Activated naive CD8-positive, alpha-beta T cell treated with anti-CD3 and anti-CD28 coated beads, Interleukin-2, amount 10 ng/mL, durations not matched to agents 7 days and 5 days (primary cell): ENCODE measurements at places on chromosomes 5 and 9. TPM values are rescaled to one million over a fixed set of nuclear protein-coding genes. Genes with fewer than 3 reads are reported as not detected.

- no peak for DNase-seq
These were observed 126.0 kb downstream of the GABRB2 start for GRCh38 chr5:161420521-161420920.

- no peak for DNase-seq
These were observed 67.4 kb downstream of the MACROH2A1 start for GRCh38 chr5:135331612-135332011.

- DNase-seq: no peak
These were observed 19.5 kb downstream of the NR3C1 start for GRCh38 chr5:143383988-143384387.

Gene ARRDC1
- total RNA-seq: 64.6 TPM

DNA sequence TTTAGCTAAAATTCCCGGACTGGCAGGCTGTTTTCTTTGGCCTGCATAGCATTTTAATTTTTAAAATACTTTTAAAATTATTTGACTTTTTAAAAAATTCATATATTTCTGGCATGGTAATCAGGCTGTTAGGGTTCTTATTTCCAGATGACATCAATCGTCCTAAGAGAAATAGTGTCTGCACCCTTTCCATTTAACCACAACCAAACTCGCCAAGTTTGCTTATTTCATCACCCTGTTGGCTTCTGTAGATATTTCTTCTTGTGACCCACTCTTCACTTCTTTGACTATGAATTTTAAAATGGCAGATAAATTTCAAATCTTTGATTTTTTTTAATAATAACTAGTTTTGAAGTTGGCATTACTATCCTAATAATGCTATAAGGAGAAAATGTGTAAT is 675.7 kb upstream of the FTMT start:
- no peak for DNase-seq

GRCh38 chr9:23258569-23258968 is 567.5 kb downstream of the ELAVL2 start:
- DNase-seq: no peak

GRCh38 chr5:175517824-175518450 is 39.6 kb downstream of the SFXN1 start:
- DNase-seq: peak; percentile 47

DNA sequence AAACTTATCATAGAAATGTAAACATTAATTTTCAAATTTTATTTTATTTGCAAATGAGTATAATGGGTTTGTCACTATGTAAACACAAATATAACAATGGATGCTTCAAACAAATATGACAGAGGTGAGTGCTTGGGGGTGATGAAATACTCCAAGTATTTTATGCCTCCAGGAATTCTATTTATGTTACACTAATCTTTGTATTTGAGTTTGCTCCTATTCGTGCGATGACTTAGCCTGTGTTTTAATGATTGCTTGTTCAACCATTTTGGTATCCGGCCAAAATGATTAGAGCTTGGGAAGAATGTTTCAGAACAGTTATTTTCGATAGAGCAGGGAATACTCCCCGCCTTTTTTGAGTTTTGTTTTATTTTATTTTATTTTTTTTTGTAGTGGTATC is 5.0 kb downstream of the DMRT2 start:
- no peak for DNase-seq

Gene ANKRD18B
- not detected for total RNA-seq

DNA sequence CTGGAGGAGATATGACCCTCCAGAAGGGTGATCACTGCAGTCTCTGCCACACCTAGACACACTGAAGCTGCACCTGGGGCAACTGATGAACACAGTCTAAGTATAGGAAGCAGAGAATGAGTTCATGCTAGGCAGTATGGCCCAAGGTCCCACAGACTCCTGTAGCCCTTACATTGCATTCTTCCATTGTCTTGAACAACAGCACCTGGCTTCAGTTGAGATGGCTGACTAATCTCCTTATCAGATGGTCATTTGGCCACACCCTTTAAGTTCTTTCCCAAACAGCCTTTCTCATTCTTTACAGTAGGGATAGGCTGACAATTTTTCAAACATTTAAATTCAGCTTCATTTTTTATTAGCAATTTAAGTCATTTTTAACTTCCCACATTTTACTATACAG is 23.1 kb downstream of the CENPK start:
- DNase-seq: no peak

Gene PCDHGA4
- total RNA-seq: 0.28 TPM

- DNase-seq: no peak
These were observed 672 bp downstream of the MSANTD3 start for GRCh38 chr9:100427366-100428263.

Gene MYORG
- total RNA-seq: 5.5 TPM

- no peak for DNase-seq
These were observed 174.5 kb upstream of the SLC12A2 start for GRCh38 chr5:127909066-127909465.

Gene IL17B
- total RNA-seq: not detected

Gene PCDHB8
- not detected for total RNA-seq

Gene FYB1
- total RNA-seq: 358 TPM

Gene DOK3
- total RNA-seq: 6.0 TPM

DNA sequence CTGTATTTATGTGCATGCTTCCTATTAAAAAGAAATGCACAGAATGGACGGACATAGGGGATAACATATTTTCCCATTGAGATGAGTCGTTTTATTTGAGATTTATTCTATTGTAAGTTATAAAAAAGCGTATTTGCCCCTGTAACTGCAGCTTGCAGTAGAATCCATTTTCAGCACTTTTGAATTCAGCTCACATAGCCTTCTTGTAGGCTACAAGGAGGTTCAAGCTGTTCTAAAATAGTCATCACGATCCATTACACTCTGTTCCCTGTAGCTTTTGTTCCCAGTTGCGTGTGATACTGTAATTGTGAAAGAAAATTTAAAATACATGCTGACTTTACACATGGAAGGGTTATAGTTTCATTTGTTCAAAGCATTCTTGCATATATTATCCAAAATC is 40.9 kb upstream of the POC5 start:
- DNase-seq: no peak

DNA sequence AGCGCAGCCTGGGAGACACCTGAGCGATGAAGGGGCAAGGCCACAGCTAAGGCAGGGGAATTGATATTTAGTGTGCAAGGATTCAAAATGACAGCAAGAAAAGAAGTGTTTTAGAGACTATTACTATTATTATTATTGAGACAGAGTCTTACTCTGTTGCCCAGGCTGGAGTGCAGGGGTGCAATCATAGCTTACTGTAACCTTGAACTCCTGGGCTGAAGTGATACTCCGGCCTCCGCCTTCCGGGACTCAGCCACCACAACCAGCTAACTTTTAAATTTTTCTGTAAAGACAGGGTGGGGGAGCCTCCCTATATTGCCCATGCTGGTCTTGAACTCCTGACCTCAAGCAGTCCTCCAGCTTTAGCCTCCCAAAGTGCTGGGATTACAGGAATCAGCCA is 3.3 kb upstream of the GRHPR start:
- no peak for DNase-seq

GRCh38 chr5:143116814-143117213 is 286.7 kb downstream of the NR3C1 start:
- DNase-seq: no peak

Gene SOWAHA
- total RNA-seq: not detected

DNA sequence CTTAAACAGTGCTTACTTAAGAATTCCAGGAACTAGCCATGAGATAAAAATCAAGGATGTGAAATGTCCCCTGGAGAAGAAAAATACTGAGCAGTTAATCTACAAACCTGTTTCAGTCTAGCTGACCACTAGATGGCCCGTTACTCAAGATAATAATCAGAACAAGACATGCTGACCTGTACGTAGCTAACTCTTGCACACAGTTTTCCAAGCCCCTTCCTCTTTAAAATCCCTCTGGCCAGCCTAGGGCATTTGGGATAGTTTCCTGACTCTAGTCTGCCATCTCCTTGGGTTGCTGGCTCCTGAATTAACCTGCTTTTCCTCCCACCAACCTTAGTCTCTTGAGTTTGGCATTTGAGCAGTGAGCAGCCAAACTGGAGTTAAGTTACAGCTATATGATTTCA is 59.2 kb upstream of the TRAF1 start:
- DNase-seq: no peak

- DNase-seq: no peak
These were observed 659.2 kb downstream of the MTRR start for GRCh38 chr5:8528106-8528505.

Gene GRIN3A
- total RNA-seq: not detected

DNA sequence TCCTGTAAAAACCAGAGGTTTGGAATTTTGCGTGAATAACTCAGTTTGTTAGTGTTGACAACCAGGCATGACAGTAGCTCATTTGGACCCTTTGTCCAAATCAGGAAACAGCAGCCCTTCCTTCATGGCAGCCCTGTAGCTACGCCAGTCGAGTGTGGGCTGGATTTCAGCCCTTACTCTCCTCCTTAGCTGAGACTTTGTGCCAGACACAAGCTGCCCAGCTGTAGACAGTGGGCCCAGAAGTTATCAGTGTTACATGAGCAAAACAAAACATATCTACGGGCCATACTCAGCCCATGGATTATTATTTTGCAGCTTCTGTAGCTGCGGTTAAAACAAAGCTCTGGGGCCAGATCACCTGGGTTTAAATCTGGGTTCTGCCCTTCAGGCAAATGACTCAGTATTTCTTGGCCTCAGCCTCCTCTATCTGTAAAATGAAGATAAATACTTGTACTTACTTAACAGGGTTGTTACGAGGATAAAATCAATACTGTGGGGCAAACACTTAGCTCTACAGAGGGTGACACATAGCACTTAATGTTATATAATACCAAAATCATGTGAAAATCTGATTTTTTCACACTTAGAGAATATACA is 76.9 kb downstream of the GHR start:
- DNase-seq: no peak

DNA sequence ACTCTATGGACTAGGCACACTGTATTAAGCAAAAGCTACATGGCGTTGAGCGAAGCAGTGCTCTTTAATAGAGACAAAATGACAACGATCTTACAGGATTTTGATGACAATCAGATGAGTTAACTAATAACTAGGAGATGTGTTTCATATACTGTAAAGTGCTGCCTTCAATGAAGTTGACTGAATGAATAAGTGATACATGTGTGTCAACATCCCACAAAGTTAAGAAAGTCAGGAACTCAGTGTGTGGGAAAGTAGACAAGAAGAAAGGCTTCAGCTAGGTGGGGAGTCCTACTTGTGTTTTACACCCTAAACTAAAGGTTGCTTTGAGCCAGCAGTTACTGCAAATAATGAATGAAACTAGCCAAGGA is 79.6 kb downstream of the PAPPA start:
- DNase-seq: no peak

- DNase-seq: no peak
These were observed 406.8 kb upstream of the ZNF608 start for GRCh38 chr5:125153231-125153630.

DNA sequence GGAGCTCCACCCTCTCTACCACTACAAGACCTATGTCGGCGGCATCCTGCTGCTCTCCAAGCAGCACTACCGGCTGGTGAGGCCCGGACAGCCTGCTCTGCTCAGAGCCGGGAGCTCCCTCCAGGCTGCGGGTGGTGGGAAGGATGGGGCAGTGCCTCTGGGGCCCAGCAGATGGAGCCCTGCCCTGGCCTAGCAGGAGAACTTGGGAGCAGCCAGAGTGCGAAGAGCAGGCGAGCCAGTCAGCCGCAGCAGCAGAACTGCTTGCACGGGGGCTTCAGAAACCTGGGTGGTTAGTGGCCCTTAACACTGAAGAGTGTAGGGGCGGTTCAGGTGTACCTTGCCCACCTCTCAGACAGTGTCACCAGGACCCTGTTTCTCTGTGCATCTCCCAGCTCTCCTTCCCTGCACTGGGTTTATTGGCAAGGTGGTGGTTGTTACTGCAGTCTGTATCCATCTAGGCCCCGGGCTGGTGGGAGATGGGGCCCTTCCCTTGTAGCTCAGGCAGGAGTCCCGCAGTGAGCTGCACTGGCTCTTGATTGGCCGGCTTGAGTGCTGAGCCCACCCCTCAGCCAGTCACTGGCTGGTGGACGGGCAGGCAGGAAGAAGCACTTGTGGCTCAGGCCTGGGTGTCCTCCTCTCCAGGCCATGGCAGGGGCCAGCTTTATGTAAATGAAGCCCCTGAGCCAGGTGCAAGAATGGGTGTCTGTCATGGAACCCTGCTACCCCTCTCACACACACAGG is 7.7 kb downstream of the B4GALT7 start:
- peak; percentile 72 for DNase-seq

GRCh38 chr5:136766456-136766855 is 401.1 kb upstream of the TRPC7 start:
- no peak for DNase-seq

GRCh38 chr9:99778308-99778707 is 43.4 kb upstream of the NR4A3 start:
- no peak for DNase-seq

DNA sequence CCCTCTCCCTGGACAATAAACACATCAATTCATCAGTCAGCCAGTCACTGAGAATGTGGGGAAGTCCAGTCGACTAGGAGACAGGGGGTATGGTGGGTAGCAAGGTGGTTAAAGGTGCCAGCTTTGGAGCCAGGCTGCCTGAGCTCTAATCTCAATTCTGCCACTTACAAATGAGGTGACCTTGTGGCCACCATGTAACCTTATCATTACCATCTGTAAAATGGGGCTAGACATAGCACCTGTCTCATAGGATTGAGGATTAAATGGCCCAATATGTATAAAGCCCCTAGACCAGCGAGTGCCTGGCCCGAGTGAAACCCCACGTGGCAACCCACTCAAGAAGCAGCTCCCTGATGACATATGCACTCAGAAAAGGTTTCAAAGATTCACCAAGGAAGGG is 73.3 kb upstream of the TBC1D2 start:
- no peak for DNase-seq

DNA sequence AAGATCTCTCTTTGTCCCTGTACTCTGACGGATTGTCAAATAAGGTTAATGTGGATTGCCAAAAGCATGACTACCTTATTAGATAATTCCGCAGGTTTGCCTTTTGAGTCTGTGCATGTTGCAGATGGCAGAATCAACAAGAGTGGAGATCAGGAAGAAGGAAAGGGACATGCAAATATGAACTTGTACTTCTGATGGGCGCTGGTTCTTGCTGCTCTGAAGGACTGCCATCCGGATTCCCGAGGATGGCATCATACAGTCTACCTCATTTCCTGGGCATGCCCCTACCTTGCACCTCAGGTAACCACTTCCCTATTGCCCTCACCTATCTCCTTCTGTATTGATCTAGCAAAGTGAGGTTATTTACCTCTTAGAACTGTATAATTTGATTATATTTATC is 504.2 kb downstream of the ACTL7B start:
- no peak for DNase-seq

DNA sequence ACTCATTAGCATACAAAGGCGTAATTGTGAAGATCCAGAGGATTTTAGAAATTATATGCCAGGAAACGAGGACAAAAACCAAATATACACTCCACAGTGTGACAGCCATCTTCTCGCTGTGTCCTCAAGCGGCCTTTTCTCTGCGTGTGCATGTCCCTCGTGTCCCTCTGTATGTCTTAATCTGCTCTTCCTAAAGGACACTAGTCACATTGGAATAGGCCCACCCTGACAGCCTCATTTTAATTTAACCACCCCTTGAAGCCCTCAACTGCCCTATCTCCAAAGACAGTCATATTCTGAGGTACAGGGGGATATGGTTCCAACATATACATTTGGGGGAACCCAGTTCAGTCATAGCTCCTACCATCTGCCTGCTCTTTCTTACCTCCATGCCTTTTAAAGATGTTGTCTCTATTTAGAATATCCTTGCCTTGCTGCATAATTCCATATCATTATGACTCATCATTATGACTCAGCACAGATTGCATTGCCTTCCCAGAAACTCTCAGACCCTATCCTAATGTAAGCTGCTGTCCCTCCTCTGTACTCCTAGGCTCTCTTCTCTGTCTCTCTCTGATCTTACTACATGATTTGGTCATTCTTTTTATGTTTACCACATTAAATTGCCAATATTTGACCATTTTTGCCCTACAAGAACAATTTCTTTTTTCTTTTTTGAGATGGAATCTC is 210.9 kb downstream of the AOPEP start:
- DNase-seq: no peak

Gene NPR3
- 0.17 TPM for total RNA-seq
